ENCODE measurements at places on chromosomes 7 and 10. TPM values are rescaled to one million over a fixed set of nuclear protein-coding genes. Genes with fewer than 3 reads are reported as not detected.

- DNase-seq, result no peak
Observed at GRCh38 chr7:95684037-95684436, 87.7 kb upstream of the PDK4 start.

DNA sequence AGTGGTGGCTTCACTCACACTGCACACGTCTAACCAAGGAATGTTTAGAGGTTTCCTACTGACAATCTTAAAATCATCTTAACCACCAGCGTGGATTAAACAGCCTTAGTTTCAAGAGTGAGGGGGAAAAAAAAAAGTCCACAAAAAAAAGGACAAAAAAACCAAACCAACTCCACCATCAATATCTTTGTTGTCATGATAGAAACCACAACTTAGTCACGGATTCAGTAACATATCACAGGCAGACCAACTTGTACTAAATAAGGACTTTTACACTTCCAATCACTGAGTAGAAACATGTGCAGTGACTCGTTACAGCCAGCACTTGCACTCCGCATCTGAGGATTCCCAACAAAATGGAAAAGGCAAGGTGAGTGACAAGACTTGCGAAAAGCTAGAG, 46.5 kb downstream of the FAM171A1 start:
- DNase-seq, result no peak

GRCh38 chr10:91006752-91007346, 86.0 kb upstream of the ANKRD1 start:
- no peak for DNase-seq

GRCh38 chr7:106471021-106471420, 186.2 kb upstream of the NAMPT start:
- DNase-seq, result no peak

DNA sequence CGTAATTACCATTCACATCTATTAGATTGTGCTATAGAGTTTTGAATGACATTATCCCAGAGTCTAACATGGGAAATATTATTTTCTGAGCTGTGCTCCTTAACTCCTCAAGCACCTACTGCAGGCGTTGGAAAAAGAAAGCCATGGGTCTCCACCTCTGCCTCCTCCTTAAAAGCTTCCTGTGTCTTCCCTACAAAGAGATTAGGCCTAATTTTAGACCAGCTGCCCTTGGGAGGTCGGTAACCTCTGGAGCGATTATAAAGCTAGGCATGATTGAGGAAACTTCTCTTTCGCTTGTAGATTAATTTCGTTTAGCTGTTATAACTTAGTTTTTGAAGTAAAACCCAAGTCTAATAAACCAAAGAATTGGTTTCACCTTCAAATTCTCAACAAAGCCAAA, 75.2 kb downstream of the PLXDC2 start:
- DNase-seq, result no peak

DNA sequence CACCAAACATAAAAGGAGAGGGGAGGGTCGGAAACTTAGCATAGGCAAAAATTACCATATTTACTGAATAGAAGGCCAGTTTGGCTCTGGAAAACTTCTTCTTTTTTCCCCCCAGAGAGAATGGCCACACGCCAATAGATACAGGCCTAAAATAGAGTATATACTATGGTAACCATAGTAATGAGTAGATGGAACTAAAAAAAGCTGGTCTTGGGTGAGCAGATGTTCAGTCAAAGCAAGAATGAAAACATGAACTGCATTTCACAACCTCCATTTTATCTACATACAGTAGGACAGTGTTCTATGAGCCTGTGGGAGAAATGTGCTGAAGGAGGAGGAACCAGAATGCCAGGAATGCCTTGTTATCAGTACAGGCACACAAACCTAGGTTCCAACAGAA, 141.7 kb upstream of the SEMA3A start:
- no peak for DNase-seq

DNA sequence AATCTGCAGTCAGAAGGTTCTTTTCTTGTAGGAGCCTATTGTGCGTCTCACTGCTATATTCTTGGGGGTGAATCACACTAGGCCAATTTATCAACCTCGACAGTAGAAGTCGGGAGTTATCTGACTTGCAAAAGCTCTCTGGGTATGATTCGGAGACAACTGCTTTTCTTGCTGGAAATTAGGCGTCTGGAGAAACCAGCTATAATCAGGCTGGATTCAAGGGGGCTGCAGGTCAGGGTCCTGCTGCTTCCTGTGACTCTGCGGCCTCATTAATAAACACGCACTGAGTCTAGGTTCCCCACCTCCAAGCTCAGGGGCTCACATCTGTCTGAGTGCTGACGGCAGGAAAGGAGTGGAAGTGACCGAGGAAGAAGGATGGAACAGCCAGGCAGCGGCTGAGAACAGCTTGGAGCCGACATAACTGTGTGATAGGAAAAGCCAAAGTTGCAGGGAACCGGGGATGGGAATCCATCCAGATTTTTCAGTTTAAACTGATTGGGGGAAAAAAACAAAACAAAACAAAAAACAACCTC, 184.6 kb downstream of the FANK1 start:
- no peak for DNase-seq

DNA sequence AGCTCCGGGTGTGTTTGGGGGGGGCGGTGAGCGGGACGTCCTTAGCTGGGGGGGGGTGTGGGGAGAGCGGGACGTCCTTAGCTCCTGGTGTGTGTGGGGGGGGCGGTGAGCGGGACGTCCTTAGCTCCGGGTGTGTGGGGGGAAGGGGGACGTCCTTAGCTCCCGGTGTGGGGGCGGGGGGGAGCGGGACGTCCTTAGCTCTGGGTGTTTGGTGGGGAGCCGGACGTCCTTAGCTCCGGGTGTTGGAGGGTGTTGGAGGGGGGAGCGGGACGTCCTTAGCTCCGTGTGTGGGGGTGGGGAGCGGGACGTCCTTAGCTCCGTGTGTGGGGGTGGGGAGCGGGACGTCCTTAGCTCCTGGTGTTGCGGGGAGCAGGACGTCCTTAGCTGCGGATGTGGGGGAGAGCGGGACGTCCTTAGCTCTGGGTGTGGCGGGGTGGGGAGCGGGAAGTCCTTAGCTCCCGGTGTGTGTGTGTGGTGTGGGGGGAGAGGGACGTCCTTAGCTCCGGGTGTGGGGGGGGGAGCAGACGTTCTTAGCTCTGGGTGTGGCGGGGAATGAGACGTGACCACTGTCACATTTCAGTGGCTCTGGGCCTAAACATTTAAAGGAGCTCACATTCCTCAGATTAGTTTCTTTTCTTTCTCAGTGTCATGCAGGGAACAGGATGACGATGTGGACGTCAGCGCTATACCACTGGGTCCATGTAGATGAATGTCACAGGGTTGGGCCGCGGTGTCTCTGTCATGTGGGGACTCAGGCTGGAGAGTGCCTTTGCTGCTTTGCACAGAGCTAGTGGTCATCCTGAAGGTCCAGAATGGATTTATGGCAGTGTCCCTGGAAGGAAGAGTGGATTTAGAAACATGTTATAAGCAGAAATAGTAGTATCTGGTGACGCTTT, 7.5 kb downstream of the DYNC2I1 start:
- peak; percentile 91 for DNase-seq

NACAD gene
- 3.8 TPM for total RNA-seq

PTPRN2 gene
- total RNA-seq, result 1.3 TPM

ANKRD30A gene
- total RNA-seq, result not detected
